ENCODE measurements at places on chromosomes 2 and 18.

DNA sequence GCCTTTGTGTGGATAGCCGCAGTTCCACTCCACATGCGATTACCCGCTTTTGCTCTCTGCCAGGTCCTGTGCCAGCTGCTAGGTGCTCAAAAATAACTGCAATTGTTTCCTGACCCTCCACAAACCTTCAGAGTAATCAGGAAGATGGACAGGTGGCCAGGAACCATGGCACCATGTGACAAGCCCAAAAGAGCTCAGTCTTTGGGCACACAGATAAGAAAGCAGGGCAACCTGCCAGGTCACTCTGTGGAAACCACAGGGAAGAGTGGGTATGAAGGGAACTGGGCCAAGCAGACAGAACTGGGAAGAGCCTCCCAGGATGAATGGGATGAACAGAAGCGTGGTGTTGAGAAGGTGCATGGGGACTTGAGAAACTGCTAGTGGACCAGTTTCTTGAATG, 79.4 kb upstream of the AGAP1 start:
- no peak for DNase-seq

DNA sequence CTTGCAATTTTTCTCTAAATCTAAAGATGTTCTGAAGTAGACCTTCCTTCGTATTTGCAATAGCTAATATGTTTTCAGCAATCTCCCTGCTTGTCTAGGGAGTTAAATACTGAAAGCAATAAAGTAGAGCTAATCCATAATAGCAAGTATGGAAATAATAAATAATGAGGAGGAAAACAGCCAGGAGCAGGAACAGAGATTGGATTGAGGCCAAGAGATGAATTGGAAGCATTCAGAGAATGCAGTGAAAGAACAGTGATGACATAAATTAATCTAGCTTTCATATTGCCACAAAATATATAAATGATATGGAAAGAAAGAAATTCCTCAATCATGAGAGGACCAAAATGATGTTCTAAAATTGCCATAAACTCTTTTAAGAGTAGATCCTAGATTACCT, 679.7 kb downstream of the METTL4 start:
- DNase-seq: no peak

DNA sequence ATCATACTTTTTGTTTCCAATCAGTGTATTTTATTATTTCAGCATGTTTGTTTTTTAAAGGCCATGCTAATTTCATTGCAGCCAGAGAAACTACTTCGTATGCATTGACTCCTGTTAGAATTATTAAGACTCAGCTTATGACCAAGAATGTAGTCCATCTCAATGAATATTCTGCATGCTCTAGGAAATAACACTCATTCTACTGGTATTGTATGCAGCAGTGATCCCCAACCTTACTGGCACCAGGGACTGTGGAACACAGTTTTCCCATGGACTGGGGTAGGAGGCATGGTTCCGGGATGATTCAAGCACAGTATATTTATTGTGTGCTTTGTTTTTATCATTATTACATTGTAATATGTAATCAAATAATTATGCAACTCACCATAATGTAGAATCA, 356.9 kb downstream of the DSEL start:
- DNase-seq: no peak

GRCh38 chr18:51617167-51617566, 419.7 kb upstream of the MEX3C start:
- no peak for DNase-seq

DNA sequence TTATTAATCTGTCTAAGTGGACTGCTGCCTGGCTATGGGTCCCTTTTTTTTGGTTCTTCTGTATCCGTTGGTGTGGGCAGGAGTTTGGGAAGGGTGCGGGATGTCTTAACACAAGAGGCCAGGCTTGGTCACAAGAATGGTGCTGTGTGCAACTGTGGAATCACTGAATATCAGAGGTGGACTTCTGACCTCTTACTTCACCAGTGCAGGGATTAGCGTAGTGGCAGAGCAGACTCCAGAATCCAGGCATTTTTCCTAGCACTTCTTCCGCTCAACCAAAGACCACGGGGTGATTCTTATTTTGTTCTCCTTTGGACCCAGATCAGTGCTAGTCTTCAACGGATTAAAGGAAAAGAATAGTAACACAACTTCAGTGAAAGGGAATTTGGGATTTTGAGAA, 254.3 kb upstream of the TNP1 start:
- no peak for DNase-seq

DNA sequence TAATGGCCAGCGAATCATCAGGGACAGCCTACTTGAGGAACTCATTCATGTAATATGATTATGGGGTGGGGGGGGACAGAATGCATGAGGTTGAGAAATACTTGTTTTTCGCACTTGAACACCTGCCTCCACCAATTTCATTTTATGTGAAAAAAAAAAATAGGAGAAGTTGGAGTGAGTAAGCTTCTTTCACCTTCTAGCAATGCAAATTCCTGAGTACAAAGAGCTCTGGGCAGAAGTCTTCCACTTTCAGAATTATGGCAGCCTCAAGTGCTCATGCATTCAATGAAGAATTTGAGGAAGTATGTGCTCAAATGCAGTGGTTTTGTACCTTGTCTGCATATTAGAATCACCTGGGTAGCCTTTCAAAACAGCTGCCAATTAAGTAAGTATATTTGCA, 40.1 kb upstream of the GPD2 start:
- no peak for DNase-seq

- DNase-seq: no peak
These were observed 44.3 kb downstream of the MYCN start for GRCh38 chr2:15984368-15985255.

GRCh38 chr2:181581534-181581933, 75.4 kb downstream of the CERKL start:
- DNase-seq: no peak

DNA sequence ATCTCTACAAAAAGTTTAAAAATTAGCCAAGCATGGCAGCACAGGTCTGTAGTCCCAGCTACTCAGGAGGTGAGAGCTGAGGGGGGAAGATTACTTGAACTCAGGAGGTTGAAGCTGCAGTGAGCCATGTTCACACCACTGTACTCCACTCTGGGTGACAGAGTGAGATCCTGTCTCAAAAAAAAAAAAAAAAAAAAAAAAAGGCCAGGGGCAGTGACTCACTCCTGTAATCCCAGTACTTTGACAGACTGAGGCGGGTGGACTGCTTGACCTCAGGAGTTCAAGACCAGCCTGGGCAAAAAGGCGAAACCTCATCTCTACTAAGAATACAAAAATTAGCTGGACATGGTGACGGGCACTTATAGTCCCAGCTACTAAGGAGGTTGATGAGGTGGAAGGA, 37.0 kb downstream of the PUM2 start:
- no peak for DNase-seq

DNA sequence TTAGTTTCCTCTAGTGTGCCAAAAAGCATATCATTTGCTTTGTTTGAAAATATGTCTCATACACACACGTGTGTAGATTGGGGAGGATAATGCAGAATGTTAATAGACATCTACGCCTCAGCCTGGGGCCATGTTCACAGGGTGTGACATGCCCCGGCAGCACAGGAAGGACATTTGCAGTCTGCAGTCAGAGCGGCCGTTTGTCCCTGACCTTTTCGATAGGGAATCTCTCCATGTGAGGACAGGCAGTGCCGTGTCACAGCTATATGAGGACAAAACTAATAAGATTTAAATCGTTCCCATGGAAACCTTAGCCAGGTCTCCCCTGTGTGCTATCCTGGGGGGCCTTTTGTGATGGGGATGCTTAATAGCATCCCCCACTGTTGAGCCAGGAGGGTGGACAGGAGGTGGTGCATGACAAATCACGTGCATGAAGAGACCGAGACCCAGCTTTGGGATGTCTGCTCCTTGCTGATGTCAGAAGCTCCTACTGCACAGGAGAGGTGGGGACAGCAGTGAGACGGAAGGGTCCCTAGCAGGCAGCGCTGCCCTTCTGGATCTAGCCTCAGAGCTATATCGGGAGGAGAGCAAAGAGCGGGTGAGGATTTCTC, 100.6 kb downstream of the RNF144A start:
- no peak for DNase-seq

Data from AG09309 (cell line).